NCI-H1694 treated with DMSO at 0.1 percent for 48 hours (cell line): ENCODE measurements at places on chromosomes 3 and 15.

DNA sequence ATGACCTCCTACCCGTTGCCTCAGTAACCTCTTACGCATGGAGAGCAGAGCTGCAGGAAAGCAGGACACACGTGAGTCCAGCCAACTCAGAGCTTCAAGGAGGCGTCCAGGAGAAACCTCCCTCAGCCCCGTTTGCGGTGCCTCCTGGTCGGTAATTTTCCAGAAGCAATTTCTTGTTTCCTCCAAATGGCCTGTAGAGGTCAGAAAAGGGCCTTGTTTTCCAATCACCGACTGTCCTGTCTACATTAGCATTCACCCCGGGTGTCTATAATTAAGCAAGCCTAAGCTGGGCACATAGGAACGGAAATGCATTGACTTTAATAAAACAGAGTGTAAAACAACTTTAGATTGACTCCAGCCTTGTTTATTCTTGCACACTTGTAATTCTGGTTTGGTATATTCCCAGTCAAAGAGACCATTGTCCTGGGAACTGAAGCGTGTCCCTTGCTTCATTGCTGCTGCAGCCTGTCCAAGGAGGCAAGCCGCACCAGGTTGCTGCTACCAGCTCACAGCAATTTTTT, 836.2 kb downstream of the AGBL1 start:
- peak; percentile 24 for DNase-seq

GRCh38 chr3:176906046-176906905, 291.0 kb downstream of the TBL1XR1 start:
- DNase-seq = peak; percentile 26

GRCh38 chr3:157573780-157574378, 70.7 kb upstream of the VEPH1 start:
- no peak for DNase-seq

- DNase-seq = no peak
Observed at GRCh38 chr3:126097801-126098200, 13.9 kb upstream of the SLC41A3 start.

DNA sequence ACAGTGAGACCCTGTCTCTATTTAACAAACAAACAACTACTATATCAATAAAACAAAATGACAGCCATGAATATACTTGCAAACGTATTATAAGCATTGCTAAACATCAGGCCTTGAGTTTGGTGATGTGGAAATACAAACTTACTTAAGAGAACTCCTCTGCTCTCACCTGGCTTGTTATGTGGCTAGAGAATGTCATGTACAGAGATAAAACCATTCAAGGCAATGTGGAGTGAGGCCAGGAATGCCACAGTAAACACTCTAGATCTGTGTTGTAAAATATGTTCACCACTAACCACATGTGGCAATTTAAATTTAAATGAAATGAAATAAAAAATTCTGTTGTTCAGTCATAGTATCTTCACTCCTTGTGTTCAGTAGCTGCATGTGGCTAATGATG, 22.7 kb upstream of the RARB start:
- DNase-seq = no peak

- no peak for DNase-seq
Observed at GRCh38 chr3:111923806-111924205, 55.0 kb upstream of the ABHD10 start.

- no peak for DNase-seq
Observed at GRCh38 chr3:20320489-20320888, 134.5 kb upstream of the SGO1 start.

GRCh38 chr15:82539691-82540054, 584 bp downstream of the RPS17 start:
- no peak for DNase-seq

GRCh38 chr3:12194209-12194608, 35.5 kb upstream of the TIMP4 start:
- no peak for DNase-seq

DNA sequence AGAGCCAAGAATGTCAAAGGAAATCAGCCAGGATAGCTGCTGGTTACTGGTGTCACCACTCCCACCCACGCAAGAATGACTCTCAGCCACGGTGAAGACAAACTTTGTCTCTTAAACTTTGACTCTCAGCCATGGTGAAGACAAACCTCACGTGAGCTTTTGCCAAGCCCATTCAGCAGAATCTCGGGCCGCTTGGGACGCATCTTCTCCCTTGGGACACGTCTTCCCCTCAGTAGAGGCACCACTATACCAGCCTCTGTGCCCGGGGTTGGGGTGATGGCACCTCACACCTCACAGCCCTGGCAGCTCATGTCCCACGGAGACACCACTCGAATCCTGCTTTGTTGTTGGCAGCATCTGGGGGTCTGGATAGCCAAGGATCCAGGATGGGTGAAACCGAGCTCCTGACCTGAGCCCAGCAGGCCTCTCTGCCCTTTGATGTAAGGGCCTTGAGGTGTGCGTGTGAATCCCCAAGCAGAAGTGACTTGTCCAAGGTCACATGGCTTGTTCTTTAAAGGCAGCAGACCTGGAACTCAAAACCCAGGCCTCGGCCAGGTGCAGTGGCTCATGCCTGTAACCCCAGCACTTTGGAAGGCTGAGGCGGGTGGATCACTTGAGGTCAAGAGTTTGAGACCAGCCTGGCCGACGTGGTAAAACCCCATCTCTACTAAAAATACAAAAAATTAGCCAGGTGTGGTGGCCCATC, 21.8 kb downstream of the RBPMS2 start:
- DNase-seq = no peak

- DNase-seq = no peak
Observed at GRCh38 chr15:82625136-82625535, 22.0 kb downstream of the CPEB1 start.

- no peak for DNase-seq
Observed at GRCh38 chr3:19702416-19703078, 231.5 kb downstream of the EFHB start.

DNA sequence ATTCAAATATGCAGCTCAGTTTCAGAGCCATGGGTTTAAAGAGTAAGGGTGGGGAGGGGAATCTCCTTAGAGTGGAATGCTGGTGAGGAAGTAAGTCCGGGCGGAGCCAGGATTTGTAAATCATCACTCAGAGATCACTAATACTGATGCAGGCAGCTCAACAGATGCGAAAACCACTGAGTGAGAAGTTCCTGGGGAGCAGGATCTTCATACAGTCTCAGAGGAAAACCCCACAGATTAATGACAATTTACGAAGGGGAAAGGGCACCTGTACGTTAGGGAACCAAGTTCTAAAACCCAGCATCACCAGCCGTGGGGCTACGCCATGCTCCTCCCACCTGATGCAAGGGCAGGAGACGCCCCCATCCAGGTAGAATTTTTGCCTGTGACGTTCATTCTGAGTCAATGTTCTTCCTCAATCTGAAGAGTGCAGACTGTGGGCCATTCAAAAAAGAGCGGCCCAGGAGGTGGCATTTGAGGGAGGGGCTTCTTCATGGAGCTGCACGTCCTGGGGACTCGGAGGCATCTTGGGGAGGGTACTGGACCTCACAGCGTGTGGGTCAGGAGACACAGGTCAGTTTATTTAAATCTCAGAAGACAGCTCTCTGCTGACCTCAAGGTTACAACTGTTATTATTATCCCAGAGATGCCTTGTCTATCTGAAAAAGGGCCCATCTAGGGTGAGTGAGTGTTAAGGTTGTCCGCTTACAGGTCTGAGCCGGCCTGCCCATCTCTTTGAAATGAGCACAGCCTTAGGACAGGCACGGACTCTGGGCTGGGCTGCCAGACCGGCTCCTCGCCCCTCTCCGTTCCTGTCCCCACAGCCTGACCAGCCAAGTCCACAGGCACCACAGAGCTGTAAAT, 228.0 kb downstream of the XXYLT1 start:
- DNase-seq = no peak

DNA sequence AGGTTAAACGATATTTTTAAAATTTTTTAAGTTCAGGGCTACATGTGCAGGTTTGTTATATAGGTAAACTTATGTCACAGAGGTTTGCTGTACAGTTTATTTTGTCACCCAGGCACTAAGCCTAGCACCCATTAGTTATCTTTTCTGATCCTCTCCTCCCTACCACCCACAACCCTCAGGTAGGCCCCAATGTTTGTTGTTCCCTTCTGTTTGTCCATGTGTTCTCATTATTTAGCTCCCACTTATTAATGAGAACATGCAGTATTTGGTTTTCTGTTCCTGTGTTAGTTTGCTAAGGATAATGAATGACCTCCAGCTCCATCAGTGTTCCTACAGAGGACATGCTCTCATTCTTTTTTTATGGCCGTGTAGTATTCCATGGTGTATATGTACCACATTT, 14.9 kb downstream of the FAM162A start:
- DNase-seq = no peak
